ENCODE measurements at places on chromosomes 3 and 15.

DNA sequence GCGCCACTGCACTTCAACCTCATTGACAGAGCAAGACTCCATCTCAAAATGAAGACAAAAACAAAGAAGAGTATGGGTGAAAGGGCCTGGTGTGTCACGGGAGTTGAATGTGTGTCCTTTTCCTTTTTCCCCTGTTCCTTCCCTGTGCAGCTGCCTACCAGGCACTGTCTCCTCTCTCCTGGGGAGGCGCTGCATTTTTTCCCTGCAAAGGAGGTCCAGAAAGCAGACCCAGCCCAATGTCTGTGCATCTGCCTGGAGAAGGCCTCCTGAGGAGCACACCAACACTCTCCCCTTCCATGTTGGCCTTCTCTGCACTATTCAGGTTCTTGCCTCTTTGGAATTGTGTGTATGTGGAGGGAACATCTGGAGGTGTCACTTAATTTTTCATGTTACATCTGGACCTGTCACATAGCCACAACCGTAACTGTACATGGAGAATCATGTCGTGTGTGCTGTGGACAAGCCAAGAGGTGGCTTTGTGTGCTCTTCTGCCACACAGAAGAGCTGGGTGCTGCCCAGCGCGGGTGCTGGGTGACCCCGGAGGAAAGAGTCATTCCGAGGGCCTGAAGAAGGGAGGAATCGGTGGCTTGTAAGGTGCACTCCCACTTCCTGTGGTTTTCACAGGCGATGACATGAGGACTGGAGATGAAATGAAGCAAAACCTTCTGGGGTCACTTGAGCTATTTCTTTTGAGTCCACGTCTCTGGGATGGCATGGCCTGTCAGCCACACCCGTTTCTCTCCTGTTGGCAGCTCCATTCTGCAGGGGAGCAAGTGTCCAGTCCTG lies 46.5 kb upstream of the CGNL1 start:
- DNase-seq, result no peak

- peak; percentile 42 for DNase-seq
These were observed 19.0 kb upstream of the PRICKLE2 start for GRCh38 chr3:64244011-64244942.

DNA sequence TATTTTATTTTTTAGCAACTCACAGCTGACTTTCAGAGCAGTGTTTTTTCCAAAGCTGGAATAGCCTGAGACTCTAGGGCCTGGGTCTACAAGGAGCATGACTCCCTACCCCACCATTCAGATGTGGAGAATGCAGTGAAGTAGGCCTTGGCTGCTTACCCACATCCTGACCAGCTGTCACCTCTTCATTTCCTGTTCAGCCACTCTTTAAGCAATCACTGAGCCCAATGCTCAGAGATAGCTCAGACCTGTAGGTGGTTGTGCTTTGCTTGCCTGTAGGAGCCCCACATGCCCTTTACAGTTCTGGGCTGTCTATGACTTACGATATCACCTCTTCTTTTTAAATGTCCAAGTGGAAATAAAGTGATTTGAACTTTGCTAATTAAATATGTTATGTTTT lies 148.1 kb downstream of the NEK11 start:
- peak; percentile 2 for DNase-seq

DNA sequence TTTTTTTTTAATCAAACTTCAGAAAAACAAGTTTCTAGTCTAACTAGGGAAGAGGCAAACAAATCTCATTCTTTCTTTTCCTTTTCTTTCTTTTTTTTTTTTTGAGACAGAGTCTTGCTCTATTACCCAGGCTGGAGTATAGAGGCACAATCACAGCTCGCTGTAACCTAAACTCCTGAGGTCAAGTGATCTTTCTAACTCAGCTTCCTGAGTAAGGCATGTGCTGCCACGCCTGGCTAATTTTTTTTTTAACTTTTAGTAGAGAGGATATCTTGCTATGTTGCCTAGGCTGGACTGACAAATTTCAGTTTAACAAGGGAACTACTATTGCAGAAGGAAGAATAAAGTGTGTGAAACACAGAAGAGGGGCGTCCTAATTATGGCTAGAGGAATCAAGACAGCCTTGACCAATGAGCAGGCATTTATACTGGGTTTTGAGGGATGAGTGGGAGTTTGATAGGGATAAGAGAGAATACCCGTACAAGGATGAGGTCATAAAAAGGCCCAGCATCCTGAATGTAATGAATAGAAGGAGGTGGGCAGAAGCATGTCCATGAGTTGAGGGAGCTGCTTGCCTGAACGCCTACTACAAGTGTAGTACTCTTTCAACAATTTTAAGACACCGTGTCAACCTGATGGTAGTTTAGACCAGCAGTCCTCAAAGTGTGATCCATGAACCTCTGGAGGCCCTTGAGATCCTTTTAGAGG lies 6.7 kb upstream of the ZFAND6 start:
- no peak for DNase-seq

DNA sequence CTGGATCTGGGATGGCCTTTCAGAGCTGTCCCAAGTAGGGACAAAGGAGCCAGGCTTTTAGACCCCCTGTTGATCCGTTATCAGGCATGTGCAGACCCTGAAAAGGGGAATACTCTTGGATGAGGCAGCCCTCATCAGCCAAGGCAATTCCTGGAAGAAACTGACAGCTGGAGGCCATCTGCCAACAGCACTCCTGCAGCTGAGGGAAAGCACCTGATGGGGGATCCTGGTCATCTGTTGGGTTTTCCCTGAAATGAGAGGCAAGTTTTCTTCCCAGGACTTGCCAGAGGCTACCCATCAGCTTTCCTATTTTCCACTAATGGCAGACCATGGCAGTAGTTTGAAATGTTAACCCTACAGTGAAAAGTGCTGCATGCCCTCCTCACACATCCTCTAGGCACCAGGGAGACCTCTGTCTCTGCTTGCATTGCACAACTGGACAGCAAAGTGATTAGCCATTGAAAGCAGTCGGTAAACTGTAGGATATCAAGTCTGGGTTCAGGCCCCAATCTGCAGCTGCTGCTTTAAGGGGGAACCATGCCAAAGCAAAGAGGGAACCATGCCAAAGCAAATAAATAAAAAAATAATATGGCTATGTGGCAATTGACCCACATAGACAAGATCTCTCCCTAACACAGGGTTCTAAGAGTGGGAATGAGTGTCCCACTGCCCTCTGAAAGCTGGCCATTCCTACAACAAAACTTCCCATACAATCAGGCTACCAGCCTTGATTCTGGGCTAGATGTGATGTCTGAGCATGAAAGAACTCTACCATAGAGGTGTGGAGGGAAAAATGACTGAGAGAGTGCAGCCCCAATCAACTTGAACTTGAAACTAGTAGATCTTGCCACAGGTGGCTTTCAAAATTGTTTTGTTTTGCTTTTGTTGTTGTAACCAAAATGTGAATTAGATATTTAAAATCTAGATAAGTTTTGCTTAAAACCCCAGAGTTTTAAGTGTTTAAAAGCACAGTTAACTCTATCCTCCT lies 232.0 kb upstream of the STT3B start:
- DNase-seq, result peak; percentile 79

- DNase-seq, result no peak
These were observed 149.8 kb upstream of the ABI3BP start for GRCh38 chr3:101143012-101143411.

DNA sequence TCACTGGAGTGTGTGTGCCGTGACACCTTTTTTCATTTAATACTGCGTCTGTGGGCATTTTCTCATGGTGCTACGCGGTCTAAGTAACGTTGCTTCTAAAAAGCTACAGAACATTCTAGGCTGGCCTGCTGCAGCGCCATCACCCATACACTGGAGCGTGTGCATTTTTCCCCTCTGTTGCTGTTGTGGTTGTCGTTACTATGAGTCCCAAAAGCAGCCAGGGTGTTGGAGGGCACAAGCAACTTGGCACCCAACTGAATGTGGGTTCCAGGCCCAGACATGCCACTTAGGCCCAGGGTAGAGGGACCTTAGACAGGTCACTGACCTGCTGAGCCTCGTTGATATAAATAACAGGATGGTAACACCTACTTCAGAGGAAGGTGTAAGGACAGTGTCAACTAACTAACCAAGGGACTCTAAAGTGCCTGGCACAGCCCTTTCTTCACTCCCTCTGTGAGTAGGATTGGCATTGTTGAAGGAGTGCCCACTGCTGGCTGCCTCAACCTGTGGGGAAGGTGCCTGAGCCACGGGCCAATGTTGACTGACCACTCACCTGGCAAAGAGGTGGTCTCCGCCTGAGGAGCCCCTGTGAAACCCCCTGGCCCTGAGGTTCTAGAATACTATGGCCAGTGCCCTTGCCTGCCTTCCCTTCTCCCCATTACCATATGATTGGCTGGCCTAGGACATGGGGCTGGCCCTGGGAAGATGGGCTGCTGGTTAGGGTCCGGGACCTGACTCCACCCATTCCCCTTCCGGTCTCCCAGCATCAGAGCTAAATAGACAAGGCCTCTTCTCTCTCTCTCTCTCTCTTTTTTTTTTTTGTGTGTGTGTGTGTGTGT lies 3.5 kb downstream of the CSK start:
- no peak for DNase-seq

- no peak for DNase-seq
These were observed 22.5 kb downstream of the CCR4 start for GRCh38 chr3:32973982-32974381.

DNA sequence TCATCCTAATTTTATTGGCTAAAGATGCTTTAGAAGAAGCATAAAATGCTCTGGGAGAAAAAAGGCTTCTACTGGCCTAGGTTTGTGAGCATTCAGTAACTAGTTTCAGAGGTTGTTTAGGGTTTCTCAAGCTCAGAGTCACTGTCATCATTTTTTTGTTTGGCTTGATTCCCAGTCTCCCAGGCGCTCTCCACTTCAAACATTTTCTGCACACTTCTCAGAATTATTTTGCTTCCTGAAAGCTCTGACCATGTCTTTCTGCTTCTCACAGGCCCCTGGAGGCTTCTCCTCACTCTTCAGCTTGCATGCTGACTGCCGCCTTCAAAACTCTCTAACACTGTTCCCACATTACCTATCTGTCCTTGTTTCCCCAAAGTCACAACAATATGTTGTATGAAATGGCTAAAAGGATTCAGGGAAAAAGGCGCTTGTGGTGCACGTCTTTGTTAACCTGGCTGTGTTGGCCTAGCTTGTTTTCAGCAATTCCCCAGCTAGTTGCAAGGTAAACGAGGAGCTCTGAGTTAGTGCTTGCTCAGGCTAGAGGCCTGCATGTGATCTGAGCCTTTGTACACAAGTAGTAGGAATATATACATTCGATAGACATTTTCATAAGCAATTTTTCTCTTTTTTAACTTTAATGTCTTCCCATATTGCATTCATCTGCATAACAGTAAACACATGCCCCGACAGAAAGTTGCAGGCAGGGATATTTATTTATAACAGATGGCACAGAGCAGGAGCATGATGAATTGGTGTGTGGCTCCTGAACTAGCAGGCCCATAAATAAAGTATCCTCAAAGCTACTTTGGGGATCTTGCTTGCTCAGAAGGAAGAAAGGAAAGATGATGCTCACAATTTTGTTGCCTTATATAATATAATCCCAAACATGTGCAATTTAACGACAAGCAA lies 129.2 kb upstream of the DPH6 start:
- peak; percentile 54 for DNase-seq

DNA sequence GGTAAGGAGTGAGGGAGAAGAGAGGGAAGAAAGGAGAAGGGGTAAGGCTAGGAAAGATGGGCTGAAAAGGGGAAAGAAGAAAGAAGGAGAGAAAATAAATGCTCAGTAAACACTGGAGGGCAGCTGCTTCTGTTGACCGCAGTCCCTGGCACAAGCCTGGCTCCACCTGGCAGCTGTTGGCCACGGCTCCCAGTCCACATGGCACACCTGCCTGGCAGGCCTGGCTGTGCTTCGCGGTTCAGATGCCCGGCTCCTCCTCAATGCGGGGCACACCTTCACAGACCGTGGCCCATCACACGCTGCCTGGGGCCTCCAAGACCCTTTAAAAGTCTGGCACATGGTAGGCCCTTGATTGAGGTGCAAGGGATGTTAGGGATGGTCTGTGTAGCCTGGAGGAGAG lies 516.8 kb upstream of the PROK2 start:
- peak; percentile 69 for DNase-seq

DNA sequence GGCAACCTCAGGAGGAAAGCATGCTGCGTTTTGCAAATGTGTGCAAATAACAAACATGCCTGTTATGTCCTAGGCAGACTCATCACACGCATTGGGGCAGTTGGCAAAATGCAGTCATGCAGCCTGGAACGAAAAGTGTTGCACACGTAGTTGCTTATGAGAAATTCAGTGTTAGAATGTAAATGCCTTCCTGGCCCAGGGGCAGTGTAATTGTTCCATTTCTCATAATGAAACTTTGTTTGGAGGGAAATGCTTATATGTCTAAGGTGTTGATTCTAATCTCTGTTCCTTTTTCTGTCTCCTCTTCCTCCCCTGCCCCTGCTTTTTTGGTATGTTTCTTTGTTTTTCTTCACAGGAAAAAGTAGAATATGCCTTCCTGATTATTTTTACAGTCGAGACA lies 156.0 kb downstream of the CACNA1D start:
- no peak for DNase-seq

DNA sequence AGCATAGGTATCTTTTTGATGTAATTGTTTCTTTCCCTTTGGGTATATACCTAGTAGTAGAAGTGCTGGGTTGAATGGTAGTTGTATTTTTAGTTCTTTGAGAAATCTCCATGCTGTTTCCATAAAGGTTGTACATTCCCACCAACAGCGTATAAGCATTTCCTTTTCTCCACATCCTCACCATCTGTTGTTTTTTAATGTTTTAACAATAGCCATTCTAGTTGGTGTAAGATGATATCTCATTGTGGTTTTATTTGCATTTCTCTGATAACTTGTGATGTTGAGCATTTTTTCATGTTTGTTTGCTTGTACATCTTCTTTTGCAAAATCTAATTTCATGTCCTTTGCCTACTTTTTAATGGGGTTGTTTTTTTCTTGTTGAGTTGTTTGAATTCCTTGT lies 80.0 kb upstream of the TMC3 start:
- no peak for DNase-seq

- DNase-seq, result no peak
These were observed 71.0 kb upstream of the ZNF280D start for GRCh38 chr15:56804279-56804678.

DNA sequence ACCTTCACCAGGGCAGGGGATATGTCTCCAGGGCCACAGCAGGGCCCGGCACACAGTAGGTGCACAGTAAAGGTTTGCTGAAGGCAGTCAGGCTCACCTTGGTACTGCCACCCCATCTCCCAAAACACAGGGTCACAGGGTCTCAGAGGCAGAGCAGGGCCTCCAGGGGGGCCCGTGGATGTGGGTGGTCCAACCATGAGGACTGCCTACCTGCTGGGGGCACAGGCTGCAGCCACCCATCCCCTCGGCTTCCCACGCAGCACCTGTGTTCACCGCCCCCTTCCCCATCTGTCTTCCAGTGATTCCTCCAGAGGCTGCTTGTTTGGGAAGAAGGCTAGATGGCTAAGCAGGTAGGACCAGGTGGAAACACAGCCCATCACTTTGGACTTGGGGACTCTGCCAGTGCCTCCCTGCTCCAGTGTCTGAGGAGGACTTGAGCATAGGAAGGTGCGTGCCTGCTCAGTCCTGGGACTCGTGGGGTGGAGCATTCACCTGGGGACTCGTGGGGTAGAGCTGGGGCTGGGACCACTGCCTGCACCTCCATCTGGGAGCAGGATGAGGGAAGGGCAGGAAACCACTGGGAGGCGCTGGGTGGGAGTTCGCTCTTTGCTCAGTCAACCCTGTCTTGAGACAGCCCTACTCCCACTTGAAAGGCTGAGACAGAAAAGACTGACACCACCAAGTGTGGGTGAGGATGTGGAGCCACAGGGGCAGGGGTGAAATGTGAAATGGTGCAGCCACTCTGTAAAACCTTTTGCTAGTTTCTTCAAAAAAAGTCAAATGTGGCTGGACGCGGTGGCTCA lies 18.8 kb upstream of the PLXND1 start:
- peak; percentile 35 for DNase-seq

- no peak for DNase-seq
These were observed 441.7 kb upstream of the NECTIN3 start for GRCh38 chr3:110629917-110630316.

GRCh38 chr15:71091601-71092000 lies 23.7 kb upstream of the THSD4 start:
- DNase-seq, result no peak

GRCh38 chr15:32870240-32871033 lies 152.6 kb downstream of the GREM1 start:
- no peak for DNase-seq

Data from NCI-H69 (cell line).